ENCODE measurements at places on chromosomes 6 and 20.

- DNase-seq: peak; percentile 60
Observed at GRCh38 chr6:156886409-156886808, 109.2 kb downstream of the ARID1B start.

DNA sequence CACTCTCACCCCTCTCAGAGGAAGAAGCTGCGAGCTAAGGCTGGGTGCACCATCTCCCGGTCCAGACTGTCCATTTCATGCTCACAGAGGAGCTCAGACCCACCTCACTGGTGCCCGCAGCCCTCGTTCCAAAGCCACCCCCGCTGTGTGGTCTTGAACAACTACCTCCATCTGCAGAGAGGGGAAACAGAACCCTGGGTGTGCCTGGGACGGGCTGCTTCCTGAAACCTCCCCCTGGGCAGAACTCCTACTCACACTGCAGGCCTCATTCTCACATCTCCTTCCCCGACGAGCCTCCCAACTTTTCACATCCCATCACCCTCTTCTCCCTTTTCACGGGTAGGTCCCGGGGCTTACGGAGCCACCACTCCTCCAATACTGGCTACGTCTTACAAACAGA lies 18.1 kb downstream of the PMEPA1 start:
- no peak for DNase-seq

- DNase-seq: peak; percentile 76
Observed at GRCh38 chr6:127514773-127515227, 4.3 kb downstream of the MTCL3 start.

DNA sequence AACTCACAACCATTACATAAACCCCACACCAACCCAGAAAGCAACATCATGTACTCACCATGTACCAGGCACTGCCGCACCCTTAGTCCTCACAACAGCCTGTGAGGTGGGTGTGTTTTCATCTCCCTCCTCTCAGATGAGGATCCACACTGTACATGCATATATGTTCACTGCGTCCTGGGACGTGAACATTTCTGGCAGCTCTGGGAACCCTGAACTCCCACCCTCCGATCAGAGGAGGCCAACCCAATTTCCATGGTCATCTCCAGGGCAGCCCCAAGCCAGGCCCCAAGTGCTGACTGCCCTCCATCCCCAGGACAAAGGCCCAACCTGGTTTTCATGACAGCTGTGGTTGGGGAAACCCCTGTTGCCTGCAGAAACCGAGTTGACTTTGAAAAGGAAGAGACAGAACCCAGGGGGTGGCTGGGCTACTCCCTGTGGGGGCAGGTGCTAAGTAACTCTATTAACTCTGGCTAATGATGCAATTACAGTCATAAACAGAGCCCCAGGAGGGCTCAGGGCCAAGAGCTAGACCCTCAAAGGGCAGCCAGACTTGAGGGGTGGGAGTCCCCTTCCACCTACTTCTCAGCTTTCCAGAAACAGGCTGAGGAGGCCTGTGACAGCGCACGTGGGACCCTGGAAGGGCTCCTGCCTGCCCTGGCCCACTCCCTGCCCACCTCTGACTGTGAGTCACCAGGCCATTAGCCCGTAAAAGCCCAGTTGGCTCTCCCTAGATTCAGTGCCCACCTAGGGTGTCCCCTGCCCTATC lies 2.6 kb downstream of the TFEB start:
- DNase-seq: no peak

- no peak for DNase-seq
Observed at GRCh38 chr6:106133040-106133439, 46.9 kb downstream of the PRDM1 start.

DNA sequence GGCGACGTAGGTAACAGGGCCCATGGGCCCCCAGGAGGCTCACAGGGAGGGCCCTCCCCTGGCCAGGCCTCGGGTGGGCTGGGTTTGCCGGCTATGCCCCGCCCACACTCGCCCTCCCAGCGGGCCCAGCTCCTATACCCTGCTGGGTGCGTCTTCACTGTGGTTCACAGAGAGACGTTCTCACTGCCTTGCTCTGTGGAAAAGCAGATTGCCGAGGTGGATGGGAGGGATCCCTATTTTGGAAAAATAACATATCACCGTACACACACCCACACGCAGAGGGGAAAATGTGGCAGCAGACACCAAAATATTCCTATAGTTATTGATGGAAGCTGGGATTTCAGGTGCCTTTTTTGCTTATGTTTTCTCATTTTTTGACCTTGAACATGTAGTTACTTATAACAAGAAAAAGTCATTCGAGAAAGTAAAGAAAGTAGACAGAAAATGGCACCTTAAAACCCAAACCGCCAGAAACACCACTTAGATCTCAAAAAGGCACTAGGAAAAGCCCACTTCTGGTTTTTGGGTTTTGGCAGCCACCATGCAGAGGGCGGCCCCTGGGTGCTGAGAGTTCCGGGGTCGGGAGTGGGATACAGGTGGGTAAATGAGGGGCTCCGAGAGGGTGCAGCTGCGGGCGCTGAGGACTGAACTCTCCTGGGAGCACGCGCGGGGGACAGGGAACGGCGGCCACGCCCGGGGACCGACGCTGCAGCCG lies 49.4 kb downstream of the TMEM242 start:
- DNase-seq: peak; percentile 40

- DNase-seq: no peak
Observed at GRCh38 chr20:57107208-57107607, 159.2 kb downstream of the BMP7 start.

GRCh38 chr6:159012201-159012600 lies 12.2 kb upstream of the RSPH3 start:
- DNase-seq: no peak

DNA sequence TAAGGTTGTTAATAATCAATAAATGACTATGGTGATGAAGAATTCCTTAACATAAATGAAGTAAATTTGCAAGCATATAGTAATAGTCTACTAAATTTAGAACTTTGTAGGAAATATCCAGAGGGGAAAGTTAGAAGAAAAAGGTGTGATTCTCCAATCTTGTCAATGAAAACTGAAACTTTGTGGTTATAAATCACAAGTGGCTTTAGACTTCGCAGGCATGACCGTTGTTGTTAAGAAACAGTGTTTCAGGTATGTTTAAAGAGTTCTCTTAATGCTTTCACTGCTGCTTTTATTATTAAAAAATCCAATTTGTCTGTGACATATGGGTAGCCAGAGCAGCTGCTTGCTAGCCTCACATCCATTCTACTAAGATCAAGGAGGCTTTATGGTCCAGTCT lies 475.6 kb upstream of the ADGRB3 start:
- no peak for DNase-seq

GRCh38 chr6:109458774-109459531 lies 3.4 kb upstream of the MICAL1 start:
- DNase-seq: no peak

DNA sequence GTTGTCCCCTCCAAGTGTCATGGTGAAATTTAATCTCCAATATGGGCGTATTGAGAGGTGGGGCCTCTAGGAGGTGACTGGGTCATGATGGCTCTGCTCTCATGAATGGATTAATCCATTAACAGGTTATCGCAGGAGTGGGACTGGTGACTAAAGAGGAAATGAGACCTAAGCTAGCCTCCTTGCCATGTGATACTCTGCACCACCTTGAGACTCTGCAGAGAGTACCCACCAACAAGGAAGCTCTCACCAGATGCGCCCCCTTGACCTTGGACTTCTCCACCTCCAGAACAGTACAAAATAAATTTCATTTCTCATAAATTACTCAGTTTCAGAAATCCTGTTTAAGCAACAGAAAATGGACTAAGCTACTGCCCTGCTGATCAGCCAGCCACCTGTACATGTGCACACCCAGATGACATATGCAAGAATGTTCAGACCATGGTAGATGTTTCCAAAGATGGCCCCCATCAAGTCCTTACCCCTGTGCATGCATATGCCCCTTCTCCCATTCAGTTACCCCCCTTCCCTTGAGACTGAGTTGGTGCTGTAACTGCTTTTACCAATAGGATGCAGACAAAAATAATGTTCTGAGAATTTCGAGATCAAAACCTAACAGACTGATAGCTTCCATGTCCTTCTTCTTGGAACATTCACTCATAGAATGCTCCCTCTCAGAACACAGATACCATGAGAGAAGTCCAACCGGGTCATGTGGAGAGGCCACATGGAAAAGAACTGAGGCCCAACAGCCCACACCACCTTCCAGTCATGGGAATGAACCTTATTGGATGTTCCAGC lies 28.4 kb downstream of the MAP3K5 start:
- DNase-seq: no peak

DNA sequence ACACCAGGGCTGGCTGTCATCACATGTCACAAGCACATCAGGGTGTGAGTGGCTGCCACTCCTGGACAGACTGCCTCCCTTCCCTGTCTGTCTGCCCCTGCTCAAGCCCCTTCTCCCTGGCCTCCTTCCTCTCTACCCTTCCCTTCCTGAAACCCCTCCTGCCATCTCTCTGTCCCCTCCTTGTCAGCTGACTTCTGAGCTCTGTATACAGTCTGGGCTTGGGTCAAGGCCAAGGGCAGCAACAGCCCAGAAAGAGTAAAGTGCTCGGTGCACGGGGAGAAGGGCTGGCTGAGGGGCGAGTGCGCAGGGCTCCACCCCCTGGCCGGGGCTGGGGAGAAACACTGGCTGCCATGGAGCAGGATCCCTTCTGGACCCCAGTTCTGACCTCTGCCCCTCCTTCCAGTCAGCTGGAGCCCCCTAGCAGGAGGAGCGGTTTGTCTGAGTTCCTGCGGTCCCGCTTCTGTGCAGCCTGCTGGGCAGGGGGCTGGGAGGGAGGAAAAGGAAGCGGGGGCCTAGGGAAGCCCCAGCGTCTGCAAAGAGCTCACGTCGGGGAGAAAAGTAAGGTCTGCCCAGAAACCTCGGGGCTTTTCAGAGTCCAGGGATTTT lies 2.0 kb downstream of the LKAAEAR1 start:
- DNase-seq: no peak
